Activated CD4-positive, alpha-beta T cell treated with anti-CD3 and anti-CD28 coated beads, Interleukin-2, amount 50 U/mL, for 1 hour (primary cell): ENCODE measurements at places on chromosomes 13 and 19.
A peak's percentile ranks its signal among the peaks of the same experiment; 100 is the strongest.

- DNase-seq = no peak
These were observed 1.5 kb downstream of the IFNL4 start for GRCh38 chr19:39246951-39247669.

DNA sequence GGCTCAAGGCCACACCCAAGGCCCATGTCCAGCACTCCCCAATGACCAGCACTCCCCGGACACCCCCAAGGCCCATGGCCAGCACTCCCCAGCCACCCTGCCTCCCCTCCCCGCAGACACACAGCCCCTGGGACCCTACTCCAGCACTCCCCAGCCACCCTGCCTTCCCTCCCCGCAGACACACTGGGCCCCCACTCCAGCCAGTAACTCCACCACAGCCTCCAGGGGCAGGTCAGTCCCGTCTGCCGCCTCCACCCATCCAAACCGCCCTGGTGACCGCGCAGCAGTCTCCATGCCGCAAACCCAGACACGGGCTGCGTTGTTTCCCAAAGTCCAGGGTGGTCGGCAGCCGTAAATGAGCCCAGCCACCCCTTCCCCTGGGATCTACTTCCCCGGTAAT, 70.7 kb downstream of the SPACA7 start:
- no peak for DNase-seq

GRCh38 chr13:42525035-42525504, 48.9 kb upstream of the TNFSF11 start:
- DNase-seq = no peak

- no peak for DNase-seq
These were observed 729.0 kb downstream of the PCDH9 start for GRCh38 chr13:66501181-66501580.

DNA sequence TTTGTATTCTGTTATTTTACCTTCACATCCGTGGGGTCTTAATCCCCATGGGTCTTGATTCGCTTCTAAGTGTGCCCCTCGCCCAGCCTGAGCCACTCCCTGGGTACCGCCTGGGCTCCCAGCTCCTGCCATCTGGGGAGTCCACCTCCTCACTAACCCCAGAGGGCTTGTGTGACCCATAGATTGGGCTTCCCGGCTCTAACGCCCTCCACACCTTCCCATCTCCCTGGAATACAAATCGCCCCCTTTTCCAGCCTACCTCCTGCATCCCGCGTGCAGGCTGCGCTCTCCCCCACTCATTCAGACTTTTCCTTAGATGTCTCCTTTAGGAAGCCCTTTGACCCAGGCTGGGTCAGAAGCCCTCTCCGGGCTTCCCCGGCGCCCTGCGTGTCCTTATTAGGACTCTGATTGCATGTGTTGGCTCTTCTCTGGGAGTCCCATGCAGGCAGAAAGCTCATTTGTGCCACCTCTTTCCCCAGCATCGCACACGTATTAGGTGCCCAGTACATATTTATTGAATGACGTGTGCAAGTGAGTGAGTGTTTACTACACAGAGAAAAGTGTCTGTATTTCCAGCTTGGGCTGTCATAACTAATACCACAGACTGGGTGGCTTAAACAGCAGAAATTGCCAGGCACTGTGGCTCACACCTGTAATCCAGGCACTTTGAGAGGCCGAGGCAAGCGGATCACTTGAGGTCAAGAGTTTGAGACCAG, 757 bp downstream of the CCDC124 start:
- DNase-seq = no peak

GRCh38 chr13:21429211-21429610, 29.9 kb downstream of the ZDHHC20 start:
- no peak for DNase-seq

GRCh38 chr19:38233740-38234251, 9.8 kb upstream of the DPF1 start:
- peak; percentile 76 for DNase-seq

GRCh38 chr19:3691372-3691716, 8.9 kb downstream of the PIP5K1C start:
- no peak for DNase-seq

DNA sequence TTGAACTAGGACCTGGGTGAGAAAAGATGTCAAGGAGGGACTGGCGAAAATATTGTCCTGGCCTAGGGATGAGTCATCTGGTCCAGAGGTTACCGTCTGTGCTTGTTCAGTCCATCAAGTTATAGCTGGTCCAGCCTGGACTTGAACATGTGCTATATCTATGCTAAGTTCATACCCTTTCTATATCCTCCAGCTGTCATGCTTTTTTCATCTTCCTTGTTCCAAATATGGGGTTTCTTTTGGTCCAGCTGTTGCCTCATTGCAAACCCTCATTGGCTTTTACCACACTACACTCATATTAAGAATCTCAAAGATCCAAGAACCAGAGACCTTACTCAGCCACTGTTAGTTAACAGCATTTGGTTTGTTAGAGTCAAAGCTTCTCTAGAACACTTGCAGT, 19.1 kb upstream of the KLF12 start:
- DNase-seq = no peak

DNA sequence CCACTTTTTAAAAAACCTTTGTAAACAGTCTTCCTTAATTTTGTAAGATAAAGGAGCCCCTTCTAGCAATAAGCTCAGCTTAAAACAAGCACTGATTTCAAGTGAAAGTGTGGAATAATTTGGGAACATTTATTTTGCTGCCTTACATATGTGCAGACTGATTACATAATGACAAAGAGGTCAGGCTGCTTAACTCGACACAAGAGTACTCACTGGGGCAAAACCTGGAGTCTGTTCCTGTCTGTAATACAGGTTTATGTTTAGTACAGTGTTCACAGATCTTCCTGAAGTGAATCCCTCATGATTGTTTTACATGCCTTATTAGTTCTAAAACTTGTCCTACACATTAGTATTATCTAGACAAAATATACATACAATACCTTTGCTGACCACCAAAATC, 609.8 kb downstream of the LMO7 start:
- no peak for DNase-seq

DNA sequence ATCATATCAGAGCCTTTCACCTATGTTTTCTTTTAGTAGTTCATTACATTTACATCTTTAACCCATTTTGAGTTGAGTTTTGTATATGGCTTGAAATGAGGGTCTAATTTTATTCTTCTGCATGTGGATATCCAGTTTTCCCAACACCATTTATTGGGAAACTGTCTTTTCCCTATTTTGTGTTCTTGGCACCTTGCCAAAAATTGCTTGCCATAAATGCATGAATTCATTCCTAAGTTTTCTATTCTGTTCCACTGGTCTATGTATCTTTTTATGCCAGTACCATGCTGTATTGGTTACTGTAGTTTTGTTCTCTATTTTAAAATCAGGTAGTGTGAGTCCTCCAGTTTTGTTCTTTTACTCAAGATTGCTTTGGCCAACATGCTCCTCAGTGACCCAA, 144.0 kb upstream of the OBI1 start:
- no peak for DNase-seq

DNA sequence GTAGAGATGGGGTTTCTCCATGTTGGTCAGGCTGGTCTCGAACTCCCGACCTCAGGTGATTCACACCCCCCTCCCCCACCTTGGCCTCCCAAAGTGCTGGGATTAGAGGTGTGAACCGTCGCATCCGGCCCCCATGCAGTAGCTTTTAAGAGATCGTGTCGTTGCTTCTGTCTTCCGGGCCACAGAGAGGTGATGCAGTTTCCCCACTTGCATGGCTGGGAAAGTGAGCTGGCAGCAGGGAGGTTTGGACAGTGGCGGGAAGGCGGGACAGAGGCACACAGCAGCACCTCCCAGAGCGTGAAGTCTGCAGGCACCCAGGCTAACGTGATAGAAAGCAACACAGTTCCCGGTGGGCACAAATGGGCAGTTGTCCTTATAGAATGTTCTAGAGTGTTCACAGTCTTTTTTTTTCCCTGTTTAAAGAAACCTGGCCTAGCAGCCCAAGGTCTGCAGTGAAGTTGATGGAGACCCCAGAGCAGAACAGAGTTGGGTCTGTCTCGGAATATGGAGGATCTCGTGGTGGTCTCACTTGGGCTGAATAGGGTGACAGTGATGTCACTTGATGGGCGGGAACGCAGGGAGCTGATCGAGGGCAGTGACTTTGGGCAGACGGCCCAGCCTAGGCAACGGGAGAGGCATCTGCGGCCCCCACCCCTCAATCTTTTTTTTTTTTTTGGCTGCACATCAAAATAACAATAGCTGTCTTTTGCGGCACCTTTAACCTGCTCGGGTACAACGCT, 4.9 kb downstream of the UHRF1 start:
- DNase-seq = no peak

- DNase-seq = no peak
These were observed 284.7 kb downstream of the TSHZ3 start for GRCh38 chr19:31064491-31064890.

DNA sequence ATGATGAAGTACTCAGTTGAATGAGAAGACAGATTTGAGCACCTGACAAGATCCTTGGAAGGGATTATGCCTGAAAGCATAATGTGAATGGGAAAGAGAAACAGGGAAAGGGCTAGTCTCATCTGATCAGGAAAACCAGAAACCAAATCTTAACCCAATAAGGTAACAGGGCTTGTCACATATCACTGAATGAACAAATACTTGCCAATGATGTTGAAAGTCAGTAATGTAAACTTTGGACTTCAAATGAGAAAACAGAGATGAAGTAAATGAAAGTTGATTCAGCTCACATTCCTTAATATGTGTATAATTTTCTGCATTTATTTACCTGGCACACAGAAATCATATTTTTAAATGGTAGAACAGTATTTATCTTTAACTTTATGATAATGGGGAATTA, 480.0 kb downstream of the KCTD12 start:
- DNase-seq = no peak

- DNase-seq = no peak
These were observed 450.0 kb downstream of the KLF5 start for GRCh38 chr13:73508841-73509240.

- DNase-seq = no peak
These were observed 45.1 kb downstream of the ADGRE3 start for GRCh38 chr19:14629557-14629956.

GRCh38 chr19:341386-342127, 3.0 kb downstream of the MIER2 start:
- no peak for DNase-seq

- DNase-seq = no peak
These were observed 264.0 kb downstream of the ENOX1 start for GRCh38 chr13:43522788-43523187.

- DNase-seq = no peak
These were observed 2.4 kb downstream of the PTPRH start for GRCh38 chr19:55206664-55207500.

GRCh38 chr13:113751491-113751890, 7.5 kb upstream of the TMEM255B start:
- DNase-seq = no peak

DNA sequence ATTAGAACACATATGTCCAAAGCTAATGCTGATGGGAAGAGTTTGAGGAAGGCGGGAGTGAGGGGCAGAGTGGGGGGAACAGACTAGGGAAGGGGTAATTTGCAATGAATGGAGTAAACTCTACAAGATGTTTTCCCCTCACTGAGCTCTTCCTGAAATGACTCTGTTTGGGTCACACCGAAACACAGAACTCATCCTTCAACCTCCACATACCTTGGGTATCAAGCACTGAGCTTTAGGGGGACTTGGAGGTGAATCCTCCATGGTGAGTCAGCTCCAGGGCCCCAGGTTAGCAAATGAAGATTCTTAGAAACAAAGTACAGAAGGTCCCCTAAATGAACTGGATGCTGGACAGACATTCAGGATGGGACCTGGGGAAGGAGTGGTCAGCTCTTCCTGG, 1.3 kb upstream of the SIGLEC10 start:
- no peak for DNase-seq

GRCh38 chr13:23321535-23322241, 111.8 kb downstream of the SACS start:
- no peak for DNase-seq

DNA sequence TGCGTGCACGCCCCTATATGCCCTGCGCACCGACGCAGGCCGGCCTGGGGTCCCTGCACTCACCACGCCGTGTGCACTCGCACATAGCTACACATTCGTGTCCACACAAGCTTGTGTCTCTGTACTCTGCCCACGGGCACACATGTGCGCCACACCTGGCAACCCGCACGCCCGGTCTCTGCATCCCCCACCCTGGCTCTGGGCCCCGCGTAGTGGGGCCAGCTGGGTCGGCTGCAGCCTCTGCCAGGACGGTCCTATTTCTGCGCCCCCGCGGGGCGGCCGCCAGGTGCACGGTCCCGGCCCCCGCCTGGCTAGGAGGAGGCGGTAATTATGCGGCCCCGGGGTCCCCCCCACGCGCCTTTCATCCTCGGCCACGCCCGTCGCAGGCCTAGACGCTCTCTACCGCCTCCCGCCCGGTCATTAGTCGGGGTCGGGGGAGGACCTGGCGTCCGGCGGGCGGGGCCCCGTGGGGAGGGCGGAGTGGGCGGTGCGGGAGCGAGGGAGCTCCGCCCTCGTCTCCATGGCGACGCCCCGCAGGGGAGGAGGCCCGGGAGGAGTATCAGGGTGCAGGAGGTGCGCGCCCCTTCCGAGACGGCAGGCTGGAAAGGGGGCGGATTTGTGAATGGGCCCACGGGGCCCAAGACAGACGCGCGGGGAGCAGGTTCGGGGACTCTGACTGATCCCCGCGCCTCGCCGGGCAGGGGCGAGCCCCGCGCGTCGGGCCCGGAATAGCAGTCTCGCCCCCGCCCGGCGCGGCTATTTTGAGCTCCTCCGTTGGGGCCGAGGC, 2.8 kb upstream of the CIRBP start:
- peak; percentile 76 for DNase-seq

- DNase-seq = no peak
These were observed 259.9 kb downstream of the EFNB2 start for GRCh38 chr13:106275446-106276032.
